Tibial nerve (tissue), 4 donors: ENCODE measurements at places on chromosomes 2 and 18. TPM values are rescaled to one million over a fixed set of nuclear protein-coding genes. Genes with fewer than 3 reads are reported as not detected.

DNA sequence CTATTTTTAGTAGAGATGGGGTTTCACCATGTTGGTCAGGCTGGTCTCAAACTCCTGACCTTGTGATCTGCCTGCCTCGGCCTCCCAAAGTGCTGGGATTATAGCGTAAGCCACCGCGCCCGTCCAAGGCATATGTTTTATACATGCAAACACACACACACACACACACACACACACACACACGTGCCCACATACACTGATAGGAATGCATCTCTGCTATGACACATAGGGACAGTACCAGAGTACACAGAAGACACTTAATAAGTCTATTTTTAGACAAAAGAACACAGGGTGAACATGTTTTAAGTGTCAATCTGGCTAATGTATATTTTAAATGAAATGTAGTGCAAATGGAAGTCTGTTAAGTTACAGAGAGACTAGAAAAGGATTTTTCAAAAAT lies 10.7 kb upstream of the RNF103 start:
- no peaks in the 10 kb centered on the region for H3K36me3 ChIP-seq
- H3K27ac ChIP-seq: no peak overlapping the region
- no peak for DNase-seq
- no peak overlapping the region for H3K4me3 ChIP-seq

- H3K27ac ChIP-seq: peak overlapping the region; percentile 93
- H3K27me3 ChIP-seq: no peaks in the 10 kb centered on the region
- H3K36me3 ChIP-seq: no peaks in the 10 kb centered on the region
Observed at GRCh38 chr2:217951521-217952247, 51.1 kb downstream of the TNS1 start.

- no peaks in the 10 kb centered on the region for H3K4me1 ChIP-seq
- no peak overlapping the region for H3K27ac ChIP-seq
- no peak overlapping the region for H3K4me3 ChIP-seq
- peak; percentile 7 for DNase-seq
- H3K27me3 ChIP-seq: no peaks in the 10 kb centered on the region
- no peaks in the 10 kb centered on the region for H3K36me3 ChIP-seq
Observed at GRCh38 chr18:26003356-26003755, 87.1 kb downstream of the SS18 start.

- H3K27ac ChIP-seq: no peak overlapping the region
- no peaks in the 10 kb centered on the region for H3K4me1 ChIP-seq
- no peak for DNase-seq
- H3K36me3 ChIP-seq: peaks cover 5% of the 10 kb centered on the region
- H3K4me3 ChIP-seq: no peak overlapping the region
Observed at GRCh38 chr2:25160376-25160775, 8.0 kb downstream of the POMC start.

DNA sequence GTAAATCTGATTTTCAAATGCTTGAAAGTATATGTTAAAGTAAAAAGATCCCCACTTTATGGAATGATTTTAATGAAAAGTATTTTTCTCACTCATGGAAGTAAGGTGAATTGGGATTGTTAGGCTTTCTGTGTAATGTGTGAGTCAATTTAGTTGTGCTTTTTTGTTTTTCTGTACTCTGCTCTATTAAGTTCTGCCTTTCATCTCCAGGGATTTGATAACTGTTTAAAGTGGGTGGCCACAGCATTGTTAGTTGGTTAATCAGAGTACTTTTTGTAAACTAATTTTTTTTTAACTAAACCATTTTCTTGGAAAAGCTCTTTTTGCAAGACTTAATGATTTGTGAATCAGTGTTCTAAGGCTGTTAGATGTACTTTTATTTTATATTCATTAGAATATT lies 76.8 kb downstream of the ABI2 start:
- H3K4me3 ChIP-seq: no peak overlapping the region
- no peak overlapping the region for H3K27ac ChIP-seq

The COX7A2L gene
- 99.9 TPM for total RNA-seq

The FKBP1B gene
- total RNA-seq: 9.6 TPM

The CTNNA2 gene
- total RNA-seq: 0.87 TPM

DNA sequence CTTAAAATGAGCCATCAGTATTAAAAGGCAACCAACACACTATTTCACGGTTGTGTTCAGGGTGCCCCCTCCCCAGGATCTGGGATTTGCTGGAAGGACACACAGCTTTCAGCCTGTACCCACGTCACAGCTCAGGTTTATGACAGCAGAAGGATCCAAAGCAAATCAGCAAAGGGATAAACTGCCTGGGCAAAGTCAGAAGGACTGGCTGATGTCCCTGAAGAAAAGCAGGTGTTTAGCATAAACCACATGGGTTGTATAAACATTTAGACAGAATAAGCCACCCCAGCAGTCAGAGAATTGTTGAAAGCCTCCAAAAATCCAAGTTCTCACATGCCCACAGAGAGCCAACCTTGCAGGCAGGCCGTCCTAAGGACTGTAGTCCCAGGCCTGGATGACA lies 63.9 kb downstream of the CD226 start:
- H3K4me1 ChIP-seq: no peaks in the 10 kb centered on the region
- DNase-seq: no peak
- H3K36me3 ChIP-seq: no peaks in the 10 kb centered on the region
- H3K4me3 ChIP-seq: no peak overlapping the region
- H3K27ac ChIP-seq: no peak overlapping the region
- no peaks in the 10 kb centered on the region for H3K27me3 ChIP-seq

DNA sequence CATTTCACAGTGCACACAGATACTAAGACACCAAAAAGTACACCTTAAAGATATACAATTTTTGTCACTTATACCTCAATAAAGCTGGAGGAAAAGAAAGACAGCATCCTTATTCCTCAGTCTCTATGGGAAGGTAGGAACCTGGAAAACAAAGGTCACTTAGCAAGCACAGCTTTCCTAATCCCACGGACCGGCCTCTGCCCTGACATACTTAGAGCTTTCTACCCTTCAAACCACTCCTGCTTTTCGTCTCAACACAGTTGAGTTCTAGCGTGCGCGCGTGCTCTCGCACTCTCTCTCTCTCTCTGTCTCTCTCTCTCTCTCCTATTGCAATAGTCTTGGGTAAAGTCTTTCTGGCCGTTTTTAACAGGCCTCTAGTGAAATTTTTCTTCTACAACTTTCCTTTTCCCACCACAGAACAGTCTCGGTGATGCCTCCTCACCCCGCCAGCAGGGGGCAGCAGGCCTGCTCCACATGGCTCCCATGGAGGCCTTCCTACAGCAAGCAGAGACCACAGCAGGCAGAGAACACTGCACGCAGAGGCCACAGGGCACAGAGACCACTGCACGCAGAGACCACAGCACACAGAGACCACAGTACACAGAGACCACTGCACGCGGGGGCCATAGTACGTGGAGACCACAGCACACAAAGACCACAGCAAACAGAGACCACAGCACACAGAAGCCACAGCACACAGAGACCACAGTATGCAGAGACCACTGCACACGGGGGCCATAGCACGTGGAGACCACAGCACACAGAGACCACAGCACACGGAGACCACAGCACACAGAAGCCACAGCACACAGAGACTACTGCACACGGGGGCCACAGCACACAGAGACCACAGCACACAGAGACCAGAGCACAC lies 106.9 kb downstream of the FBXO15 start:
- H3K4me1 ChIP-seq: no peaks in the 10 kb centered on the region
- DNase-seq: no peak
- H3K27me3 ChIP-seq: no peaks in the 10 kb centered on the region
- no peak overlapping the region for H3K4me3 ChIP-seq
- no peaks in the 10 kb centered on the region for H3K36me3 ChIP-seq
- H3K27ac ChIP-seq: no peak overlapping the region

The ZNF516 gene
- total RNA-seq: 63.0 TPM

DNA sequence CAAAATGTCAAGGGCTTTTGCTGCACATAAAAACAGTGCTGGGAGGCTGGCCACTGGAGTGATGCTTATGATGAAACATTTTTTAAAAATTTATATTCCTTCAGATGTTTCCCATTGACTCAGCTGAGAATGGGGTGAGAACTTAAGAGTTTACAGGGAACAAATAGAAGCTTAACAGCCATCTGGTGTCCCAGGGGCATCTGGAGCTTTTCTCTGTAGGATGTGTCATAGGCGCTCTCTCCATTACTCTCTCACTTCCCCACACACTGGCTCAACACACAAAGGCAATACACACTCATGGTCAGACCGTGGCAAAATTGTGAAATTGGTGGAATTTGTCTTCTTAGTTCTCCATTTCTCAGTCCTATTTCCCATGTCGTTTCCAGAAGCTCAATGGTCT lies 783.1 kb upstream of the LRRTM1 start:
- no peaks in the 10 kb centered on the region for H3K4me1 ChIP-seq
- H3K27me3 ChIP-seq: no peaks in the 10 kb centered on the region
- H3K36me3 ChIP-seq: no peaks in the 10 kb centered on the region
- no peak overlapping the region for H3K27ac ChIP-seq
- H3K4me3 ChIP-seq: no peak overlapping the region

DNA sequence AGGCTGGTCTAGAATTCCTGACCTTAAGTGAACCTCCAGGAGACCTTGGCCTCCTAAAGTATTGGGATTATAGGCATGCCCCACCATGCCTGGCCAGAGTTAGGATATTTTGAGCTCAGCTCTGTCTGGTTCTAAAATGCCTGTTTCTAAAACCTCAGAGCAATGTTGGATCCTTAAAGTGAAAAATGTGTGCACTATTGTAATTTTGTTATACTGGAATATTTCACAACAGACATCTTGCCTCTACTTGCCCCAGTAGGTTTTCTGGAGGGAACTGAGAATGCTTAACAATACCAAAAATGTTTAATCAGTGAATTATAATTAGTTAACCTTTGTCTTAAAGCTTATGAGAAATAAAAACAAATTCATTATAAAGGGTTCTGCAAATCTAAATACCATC lies 144.6 kb upstream of the CCDC195 start:
- H3K27ac ChIP-seq: no peak overlapping the region
- no peak for DNase-seq
- H3K36me3 ChIP-seq: no peaks in the 10 kb centered on the region
- no peaks in the 10 kb centered on the region for H3K4me1 ChIP-seq
- no peaks in the 10 kb centered on the region for H3K27me3 ChIP-seq

- H3K4me1 ChIP-seq: no peaks in the 10 kb centered on the region
- H3K4me3 ChIP-seq: no peak overlapping the region
- DNase-seq: peak; percentile 56
- H3K36me3 ChIP-seq: no peaks in the 10 kb centered on the region
- no peak overlapping the region for H3K27ac ChIP-seq
Observed at GRCh38 chr2:154623819-154624218, 74.7 kb upstream of the KCNJ3 start.

DNA sequence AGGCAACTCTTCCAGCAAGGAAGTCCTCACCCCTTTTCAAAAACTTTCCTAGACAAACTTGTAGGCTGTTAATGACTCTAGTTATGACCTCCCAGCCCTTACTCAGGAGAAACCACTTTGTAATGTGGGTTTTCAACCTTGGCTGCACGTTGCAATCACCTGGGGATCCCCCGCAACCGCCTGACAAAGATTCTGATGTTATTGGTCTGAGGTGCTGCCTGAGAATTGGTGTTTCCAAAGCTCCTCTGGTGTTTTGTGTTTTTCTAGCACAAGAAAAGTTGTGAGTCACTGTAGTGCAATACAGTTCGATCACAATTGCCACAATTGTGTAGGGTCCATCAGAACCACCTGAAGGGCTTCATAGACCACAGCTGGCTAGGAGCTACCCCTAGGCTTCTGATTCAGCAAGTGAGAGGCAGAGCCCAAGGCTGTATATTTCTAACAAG lies 121.6 kb downstream of the SP100 start:
- no peaks in the 10 kb centered on the region for H3K36me3 ChIP-seq
- no peaks in the 10 kb centered on the region for H3K27me3 ChIP-seq
- DNase-seq: no peak
- H3K4me1 ChIP-seq: no peaks in the 10 kb centered on the region
- H3K4me3 ChIP-seq: no peak overlapping the region

DNA sequence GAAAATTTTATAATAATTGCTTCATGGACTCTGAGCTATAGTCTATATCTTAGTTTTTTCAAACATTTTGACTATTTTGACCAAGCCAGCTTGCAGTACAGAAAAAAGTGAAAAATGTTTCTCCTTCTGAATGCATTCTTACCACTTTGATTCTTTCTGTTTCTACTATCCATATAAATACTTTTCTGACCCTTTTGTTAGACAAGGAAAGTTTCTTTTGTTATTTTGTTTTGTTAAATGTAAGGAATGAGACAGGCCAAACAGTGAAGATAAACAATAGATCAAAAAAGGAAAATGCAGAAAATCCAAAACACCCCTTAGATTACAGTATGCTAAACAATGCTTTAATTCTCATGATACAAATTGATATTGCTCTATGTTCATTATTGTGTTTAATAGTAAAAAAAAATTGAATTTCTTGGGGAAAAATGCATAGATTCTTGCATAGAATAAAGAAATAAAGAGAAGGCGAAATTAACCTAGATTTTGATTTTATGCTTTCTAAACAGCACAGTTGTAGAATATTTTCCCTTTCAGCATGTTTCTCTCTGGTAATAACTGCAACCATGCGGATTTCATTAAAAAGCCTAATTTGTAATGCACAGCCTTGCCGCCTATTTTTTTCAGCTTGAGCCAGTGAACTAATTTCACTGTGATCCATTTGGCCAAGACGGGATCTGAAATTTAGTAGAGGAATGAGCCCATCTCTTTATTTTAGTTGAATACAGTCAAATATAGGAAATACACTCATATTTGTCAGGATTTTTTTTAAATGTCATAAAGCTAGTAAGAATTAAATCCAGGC lies 976 bp downstream of the TNFAIP6 start:
- H3K27me3 ChIP-seq: no peaks in the 10 kb centered on the region
- no peaks in the 10 kb centered on the region for H3K4me1 ChIP-seq
- H3K4me3 ChIP-seq: no peak overlapping the region
- no peak for DNase-seq
- H3K27ac ChIP-seq: peak overlapping the region; percentile 68

The SCN2A gene
- 2.1 TPM for total RNA-seq

DNA sequence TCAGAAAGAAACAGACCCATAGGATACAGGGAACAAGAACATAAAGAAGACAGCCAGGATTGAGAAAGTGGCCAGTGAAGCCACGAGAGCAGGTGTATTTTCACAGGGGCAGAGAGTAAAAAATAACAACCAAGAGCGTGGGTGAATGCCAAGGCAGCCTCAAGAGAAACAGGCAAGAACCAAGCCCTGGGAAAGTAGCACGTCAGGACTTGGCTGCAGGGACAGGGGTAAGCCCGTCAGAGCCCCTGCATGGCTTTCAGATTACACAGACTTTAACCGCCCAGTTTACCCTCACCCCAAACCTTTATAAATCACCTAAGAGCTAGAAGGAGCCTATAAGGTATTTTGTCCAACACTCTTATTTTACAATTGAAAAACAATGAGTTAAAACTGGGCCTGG lies 43.7 kb downstream of the ARL4C start:
- H3K4me1 ChIP-seq: peaks cover 12% of the 10 kb centered on the region
- H3K36me3 ChIP-seq: no peaks in the 10 kb centered on the region
- H3K4me3 ChIP-seq: no peak overlapping the region
- H3K27me3 ChIP-seq: no peaks in the 10 kb centered on the region

- DNase-seq: no peak
- no peaks in the 10 kb centered on the region for H3K36me3 ChIP-seq
- H3K27me3 ChIP-seq: no peaks in the 10 kb centered on the region
- H3K4me1 ChIP-seq: no peaks in the 10 kb centered on the region
- no peak overlapping the region for H3K27ac ChIP-seq
Observed at GRCh38 chr18:7464245-7464966, 102.7 kb upstream of the PTPRM start.

The SESTD1 gene
- 80.0 TPM for total RNA-seq

- no peaks in the 10 kb centered on the region for H3K27me3 ChIP-seq
- H3K36me3 ChIP-seq: no peaks in the 10 kb centered on the region
- H3K4me3 ChIP-seq: no peak overlapping the region
- H3K27ac ChIP-seq: no peak overlapping the region
- peaks cover 31% of the 10 kb centered on the region for H3K4me1 ChIP-seq
Observed at GRCh38 chr2:12982149-12982584, 265.4 kb downstream of the TRIB2 start.

- H3K27ac ChIP-seq: no peak overlapping the region
- no peaks in the 10 kb centered on the region for H3K4me1 ChIP-seq
- no peaks in the 10 kb centered on the region for H3K27me3 ChIP-seq
- DNase-seq: no peak
Observed at GRCh38 chr2:150110548-150110947, 376.9 kb downstream of the RND3 start.
